ENCODE measurements at places on chromosomes 12 and 14.

DNA sequence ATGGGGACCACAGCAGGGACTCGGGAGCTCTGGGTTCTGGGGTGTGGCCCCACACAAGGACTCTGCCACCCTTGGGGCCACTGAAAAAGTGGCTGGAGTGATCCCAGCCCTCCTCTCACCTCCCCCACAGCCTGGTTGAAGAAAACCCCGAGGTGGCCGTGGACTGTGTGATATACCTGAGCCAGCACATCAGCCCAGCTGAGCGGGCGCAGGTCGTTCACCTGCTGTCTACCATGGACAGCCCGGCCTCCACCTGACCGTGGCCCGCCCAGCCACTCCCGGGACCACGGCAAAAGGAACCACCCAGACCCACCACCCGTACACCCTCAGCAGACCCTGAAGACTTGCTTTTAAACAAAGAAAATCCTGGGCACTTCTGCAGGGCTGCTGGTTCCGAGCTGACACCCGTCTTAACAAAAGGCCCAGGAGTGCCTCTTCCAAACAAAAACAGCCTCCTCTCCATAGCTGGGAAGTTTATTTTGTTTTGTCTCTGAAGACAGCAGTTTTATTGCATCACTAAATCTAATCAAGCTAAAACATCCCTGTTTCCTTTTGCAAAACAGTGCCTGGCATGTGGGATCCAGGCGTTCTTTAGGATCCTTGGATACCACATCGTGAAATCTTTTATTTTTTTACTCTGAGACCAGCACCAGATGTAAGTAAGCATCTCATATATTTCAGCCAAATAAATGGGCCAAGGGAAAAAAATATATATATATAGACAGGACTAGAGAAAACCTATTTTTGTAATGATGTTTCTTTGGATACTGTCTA is 42.8 kb downstream of the FOXN4 start:
- no peak for DNase-seq

DNA sequence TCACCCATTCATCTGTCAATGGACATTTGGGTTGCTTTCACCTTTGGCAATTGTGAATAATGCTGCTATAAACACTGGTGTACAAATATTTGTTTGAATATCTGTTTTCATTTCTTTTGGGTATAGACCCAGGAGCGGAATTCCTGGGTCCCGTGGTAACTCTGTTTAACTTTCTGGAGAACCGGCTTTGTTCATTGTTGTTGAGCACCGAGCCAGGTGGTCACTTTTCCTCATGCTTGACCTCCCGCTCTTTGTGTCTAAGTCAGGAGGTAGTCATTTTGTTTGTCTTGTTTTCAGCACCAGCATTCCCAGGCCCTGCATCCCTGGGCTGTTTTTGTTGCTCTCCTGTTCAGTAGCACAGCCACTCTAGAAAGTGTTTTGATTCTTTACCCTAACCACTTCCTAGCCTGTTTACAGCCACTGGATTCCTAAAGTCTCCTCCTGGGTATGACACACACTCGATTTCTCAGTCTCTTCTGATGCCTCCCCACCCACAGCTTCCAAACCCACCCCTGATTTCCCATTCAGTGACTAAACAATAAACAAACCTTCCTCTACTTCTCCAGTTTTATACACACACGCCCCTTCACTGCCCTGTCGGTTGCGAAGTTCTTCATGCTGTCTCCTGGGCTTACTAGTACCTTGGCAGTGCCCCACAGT is 37.9 kb downstream of the B4GALNT3 start:
- peak; percentile 13 for DNase-seq

DNA sequence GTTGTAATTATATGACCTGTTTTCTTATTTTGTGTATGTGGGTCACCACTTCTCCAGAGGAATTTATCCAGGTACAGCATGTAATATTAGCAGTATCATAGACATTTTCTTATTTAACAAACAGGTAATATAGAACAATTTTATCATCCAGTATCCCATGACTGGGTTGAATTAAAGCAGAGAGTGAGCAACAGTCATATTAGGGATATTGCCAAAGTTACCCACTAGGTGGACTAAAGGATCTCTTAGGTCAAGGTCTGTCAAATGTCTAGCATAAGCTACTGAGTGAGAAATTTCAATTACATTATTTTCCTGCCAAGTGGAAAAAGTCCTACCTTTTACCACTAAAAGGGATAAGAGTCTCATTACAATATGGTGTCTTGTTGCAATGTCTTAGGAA is 62.1 kb upstream of the TRIM9 start:
- DNase-seq: peak; percentile 49

- no peak for DNase-seq
Observed at GRCh38 chr14:37824939-37825712, 229.7 kb downstream of the TTC6 start.

GRCh38 chr12:111395336-111396187 is 10.2 kb upstream of the SH2B3 start:
- DNase-seq: no peak

- peak; percentile 36 for DNase-seq
Observed at GRCh38 chr12:104667139-104667538, 210.4 kb downstream of the CHST11 start.

GRCh38 chr12:92553389-92553788 is 149.4 kb upstream of the PLEKHG7 start:
- peak; percentile 96 for DNase-seq

- DNase-seq: no peak
Observed at GRCh38 chr14:92310776-92311375, 12.1 kb upstream of the SLC24A4 start.

- DNase-seq: no peak
Observed at GRCh38 chr12:109016978-109017377, 3.9 kb downstream of the SVOP start.

DNA sequence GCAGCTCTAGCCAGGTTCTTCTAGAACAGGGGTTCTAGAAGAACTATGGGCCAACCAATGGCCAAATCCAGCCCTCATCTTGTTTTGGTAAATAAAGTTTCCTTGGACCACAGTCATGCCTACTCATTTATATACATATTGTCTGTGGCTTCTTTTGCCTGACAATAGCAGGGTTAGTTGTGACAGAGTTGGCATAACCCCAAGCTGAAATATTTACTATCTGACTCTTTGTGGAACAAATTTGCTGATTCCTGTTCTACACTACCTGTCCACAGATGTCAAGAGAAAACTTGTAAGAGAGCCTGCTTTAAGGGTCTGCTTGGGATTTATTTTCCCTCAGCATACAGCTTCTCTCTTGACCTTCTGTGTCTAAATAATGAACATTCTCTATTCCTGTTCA is 289.0 kb downstream of the KSR2 start:
- DNase-seq: no peak

- no peak for DNase-seq
Observed at GRCh38 chr12:28689398-28690175, 459.5 kb upstream of the FAR2 start.

- no peak for DNase-seq
Observed at GRCh38 chr14:68534276-68534675, 258.6 kb downstream of the ZFP36L1 start.

GRCh38 chr12:234891-235415 is 21.0 kb upstream of the SLC6A12 start:
- no peak for DNase-seq

DNA sequence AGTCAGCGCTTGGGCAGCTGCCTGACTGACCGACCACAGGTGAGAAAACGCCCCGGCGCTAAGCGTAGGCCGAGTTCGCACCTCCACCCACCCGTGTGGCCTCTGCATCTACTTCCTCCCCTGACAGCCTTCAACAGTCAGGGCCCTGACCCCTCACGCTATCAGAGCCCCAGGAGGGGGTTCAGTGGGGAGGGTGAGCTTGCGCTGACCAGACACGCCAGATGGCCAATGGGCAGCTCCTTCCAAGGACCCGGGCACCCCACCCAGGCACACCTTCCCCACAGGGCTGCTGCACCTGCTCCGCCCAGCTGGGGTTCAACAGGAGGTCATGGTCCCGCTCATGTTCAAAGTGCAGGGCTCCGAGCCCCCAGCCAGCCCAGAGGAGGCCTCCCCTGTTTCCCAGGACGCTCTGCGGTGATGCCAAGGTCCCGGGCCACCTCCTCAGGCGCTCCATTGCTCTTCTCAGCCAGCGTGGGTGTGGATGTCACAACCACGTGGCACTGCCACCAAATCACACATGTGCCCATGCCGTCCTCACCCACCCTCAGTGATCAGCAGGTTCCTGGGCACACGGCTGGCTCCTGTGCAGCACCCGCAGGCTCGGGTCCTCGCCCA is 48.7 kb upstream of the BCL11B start:
- DNase-seq: no peak

- peak; percentile 27 for DNase-seq
Observed at GRCh38 chr12:89161557-89161956, 190.7 kb downstream of the DUSP6 start.

DNA sequence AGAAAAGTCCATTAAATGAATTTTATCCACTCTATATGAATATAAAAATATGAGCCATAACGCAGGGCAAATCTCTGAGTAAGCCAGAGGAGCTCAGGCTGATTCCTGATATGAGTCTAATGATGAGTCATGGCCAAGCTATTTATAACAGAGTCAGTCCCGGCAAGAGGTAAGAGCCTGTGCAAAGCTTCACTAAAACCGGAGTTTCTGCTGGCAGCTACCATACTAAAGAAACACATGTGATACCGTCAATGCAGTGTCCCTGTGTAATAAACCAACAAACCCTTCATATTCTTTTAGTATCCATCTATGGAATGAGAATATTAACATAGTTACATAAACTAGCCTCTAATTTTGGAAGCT is 319.4 kb downstream of the KCNC2 start:
- peak; percentile 92 for DNase-seq

DNA sequence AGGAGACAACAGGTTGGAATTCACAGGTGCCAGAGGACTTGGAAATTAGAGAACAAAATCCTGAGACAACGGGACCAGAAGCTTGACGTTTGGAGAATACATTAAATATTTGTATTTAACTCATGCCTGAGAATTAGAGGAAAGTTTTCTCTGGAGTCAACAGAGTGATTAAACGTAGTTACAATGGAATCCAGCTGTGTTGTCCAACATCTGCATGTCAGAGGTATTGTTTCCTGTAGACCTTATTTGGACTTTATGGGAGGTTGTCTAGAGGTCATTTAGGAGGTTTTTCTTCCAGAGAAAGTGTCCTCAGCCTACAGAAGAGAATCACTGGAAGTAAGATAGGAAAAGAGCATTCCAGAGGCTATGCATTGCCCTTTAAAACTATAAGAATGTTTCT is 45.1 kb upstream of the RERGL start:
- no peak for DNase-seq

DNA sequence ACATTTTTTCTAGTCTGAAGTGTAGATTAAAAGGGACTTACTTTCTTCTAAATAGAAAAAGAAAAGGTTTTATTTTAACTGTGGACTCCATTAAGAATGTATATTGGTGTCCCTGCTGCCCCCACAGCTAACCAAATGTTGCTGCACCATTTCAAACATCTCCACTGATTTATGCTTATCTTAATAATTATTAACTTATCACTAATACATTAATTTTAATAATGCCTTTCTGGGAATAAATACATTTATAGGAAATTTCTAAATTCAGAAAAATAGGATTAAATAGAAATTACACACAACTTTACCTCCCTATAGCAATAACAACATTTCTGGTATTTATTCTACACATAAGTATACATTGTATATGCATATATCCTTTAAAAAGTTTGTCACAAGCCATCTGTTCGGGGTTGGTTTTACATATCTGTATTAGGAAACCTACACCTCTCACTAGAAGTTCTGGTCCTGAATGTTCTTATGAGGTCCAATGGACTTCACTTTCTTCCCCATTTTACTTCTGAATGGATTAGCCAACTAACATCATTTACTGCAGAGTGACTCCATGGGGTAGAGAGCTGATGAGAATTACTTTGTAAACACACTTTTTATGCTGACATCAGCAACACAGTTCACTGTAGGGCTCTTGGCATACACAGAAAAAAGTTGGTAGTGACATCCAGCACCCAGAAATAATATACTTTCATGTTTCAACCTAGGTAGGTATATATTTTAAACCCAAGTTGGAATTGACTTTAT is 9.4 kb upstream of the SELPLG start:
- no peak for DNase-seq

GRCh38 chr14:51201890-51202289 is 38.2 kb upstream of the TMX1 start:
- no peak for DNase-seq

DNA sequence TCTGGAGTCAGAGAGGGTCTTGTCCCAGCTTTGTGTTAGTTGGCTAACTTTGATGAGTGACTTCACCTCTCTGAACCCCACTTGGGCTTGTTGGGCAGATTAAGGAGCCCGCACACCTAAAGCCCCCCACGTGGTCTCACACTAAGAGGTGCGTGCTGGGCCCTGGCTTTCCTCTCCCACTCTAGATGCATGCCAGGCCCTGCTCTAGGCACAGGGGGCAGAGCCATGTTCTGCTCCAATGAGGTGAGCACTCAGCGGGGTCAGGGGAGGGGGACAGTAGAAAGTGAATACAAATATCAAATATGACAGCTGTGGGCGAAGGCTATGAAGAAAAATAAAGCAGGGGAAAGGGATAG is 119.0 kb downstream of the GCH1 start:
- no peak for DNase-seq

DNA sequence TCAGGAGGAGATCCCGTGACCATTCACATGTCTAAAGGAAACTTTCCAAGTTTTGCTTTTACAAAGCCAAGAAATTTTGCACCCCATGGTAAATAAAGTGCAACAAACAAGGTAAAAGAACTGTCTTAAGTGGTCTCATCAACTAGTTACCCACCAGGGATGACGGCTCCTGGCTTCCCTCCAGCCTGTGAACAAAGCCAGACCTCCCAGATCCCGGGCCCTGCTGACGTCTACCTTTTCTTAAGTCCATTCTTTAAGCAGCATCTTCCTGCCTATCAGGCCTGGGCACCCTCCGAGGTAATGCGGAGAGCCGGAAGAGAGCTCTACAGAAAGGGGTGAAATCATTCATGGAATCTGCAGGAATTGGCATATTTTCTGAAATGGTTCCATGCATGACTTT is 58.0 kb upstream of the DAAM1 start:
- no peak for DNase-seq

DNA sequence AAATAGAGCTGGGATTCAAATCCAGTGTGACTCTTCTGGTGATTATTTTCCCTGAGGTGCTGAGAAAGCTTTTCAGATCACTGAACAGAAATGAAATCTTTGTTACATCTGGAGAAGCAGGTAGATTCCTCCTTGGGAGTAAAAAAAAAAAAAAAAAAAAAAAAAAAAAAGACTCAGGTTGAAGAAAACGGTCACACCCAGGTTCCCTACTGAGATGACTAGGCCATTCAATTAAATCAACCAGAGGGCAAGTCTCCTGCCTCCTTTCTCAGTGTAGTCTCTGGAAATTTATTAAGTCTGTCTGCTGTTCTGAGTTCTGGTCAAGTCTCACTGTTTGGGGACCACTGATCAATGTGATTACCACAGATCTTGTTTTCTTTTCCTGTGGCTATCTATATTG is 24.0 kb downstream of the ARG2 start:
- DNase-seq: peak; percentile 18

GRCh38 chr12:107330831-107331431 is 237.6 kb upstream of the CRY1 start:
- no peak for DNase-seq

DNA sequence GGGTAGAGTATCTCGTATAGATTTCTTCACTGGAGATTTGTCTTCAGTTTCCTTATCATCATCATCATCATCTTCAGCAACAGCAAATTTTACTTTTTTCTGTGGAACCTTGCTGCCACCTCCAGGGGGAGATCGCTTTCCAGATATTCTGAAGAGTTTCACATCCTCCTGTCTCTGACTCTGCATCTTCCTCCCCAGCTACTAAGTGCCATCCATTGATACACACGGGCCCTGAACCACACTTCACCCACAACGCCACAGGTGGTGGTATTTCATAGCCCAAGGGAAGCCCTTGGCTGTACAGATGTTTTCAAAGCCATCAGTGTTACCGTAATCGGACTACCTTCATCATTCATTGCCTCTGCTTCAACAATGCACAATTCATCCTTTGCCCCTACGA is 82.2 kb downstream of the PPP2R5C start:
- no peak for DNase-seq

Data from epithelial cell of esophagus (primary cell).